ENCODE measurements at places on chromosomes 2 and 18.

- DNase-seq: no peak
These were observed 12.9 kb upstream of the NABP1 start for GRCh38 chr2:191664823-191665677.

DNA sequence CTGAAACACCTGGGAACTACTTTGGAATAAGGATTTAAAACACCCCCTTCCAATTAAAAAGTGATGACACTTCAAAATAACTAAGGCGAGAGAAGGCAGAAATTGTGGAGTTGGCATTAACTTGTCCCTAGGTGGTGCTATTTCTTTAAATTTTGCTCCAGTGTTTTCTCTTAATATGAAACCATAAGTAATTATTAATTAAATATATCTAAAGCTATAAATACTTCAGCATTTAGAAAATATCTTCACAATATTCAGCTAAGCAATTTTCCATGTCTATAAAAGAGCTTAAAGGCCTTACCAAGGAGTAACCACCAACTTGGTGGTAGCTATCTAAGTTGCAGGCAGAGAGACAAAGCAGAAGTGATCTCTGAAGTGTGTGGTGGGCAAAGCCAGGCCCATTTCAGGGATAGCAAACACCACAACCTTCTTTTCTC lies 186.8 kb upstream of the PGAP1 start:
- DNase-seq: no peak

DNA sequence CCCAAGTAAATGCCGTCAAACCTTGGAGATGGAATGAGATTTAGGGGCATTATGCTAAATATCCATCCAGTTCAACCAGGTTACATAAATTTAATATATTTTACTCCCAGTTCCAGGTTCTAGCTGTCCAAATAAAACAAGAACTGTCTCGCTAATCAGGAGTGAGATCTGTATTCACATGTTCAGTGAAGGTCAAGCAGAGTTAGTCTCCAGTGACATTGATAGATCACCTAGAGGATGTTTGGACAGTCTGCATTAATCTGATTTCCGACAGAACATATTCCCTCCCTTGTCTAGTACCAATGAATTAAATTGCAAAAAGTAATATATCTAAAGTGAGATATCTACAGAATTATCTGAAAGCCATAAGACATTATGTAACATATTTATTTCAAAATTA lies 979.4 kb upstream of the CNTNAP5 start:
- DNase-seq: no peak

- no peak for DNase-seq
These were observed 56.7 kb upstream of the ZNF236 start for GRCh38 chr18:76765649-76766048.

GRCh38 chr2:2232167-2232566 lies 98.9 kb downstream of the MYT1L start:
- no peak for DNase-seq

GRCh38 chr2:219157396-219157795 lies 3.2 kb downstream of the NHEJ1 start:
- DNase-seq: no peak

- DNase-seq: no peak
These were observed 145.3 kb downstream of the NCKAP5 start for GRCh38 chr2:133422931-133423351.

DNA sequence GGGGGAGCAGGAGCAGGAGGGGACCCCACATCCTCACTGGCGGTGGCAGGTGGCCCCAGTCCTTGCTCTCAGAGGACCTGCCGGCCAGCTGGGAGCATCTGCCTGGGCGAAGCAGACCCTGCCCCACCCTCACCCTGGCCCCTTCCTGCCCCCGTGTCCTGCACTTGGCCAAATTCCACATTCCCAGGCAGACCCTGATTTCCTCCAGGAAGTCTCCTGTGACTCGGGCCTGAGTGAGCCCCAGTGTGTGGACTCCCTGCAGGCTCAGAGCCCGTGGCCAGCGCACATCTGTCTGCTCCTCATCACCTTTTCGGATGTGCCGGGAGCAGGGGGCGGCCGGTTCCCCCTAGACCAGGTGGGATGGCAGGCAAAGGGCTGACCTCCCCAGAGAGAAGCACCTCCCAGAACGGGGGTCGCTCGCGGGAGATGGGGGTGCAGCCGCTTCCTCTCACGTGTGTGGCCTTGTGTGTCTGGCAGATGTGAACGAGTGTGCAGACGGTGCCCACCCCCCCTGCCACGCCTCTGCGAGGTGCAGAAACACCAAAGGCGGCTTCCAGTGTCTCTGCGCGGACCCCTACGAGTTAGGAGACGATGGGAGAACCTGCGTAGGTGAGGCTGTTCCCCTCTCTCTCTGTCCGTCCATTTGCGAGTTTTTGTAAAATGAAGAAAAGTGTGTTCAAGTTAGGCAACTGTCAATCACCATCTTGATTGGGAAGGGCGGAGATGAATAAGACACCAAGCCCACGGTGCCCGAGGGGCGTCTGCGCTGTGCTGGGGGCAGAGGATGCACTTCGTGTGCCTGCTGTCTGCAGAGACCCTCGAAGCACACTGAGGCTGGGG lies 90.4 kb downstream of the TPO start:
- no peak for DNase-seq

DNA sequence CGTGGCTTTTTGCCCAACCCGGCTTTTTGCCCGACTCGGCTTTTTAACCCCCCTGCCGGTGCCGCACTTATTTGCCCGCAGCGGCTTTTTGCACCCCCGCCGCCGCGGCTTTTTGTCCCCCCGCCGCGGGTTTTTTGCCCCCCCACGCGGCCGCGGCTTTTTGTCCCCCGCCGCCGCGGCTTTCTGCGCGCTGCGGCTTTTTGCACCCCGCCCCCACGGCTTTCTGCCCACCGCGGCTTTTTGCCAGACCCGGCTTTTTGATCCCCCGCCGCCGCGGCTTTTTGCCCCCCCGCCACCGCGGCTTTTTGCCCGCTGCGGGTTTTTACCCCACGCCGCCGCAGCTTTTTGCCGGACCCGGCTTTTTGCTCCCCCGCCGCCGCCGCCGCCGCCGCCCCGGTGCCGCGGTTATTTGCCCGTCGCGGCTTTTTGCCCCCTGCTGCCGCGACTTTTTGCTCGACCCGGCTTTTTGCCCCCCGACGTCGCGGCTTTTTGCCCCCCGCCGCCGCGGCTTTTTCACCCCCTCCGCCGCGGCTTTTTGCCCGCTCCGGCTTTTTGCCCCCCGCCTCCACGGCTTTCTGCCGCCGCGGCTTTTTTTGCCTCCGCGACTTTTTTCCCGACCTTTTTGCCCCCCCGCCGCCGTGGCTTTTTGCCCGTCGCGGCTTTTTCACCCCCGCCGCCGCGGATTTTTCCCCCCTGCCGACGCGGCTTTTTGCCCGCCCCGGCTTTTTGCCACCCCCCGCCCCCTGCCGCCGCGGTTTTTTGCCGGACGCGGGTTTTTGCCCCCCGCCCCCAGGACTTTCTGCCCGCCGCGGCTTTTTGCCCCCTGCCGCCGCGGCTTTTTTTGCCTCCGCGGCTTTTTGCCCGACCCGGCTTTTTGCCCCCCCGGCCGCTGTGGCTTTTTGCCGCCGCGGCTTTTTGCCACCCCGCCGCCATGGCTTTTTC lies 2786.5 kb downstream of the RPIA start:
- no peak for DNase-seq

- DNase-seq: no peak
These were observed 24.2 kb upstream of the BZW1 start for GRCh38 chr2:200787351-200788120.

GRCh38 chr18:22165603-22166068 lies 3.8 kb upstream of the GATA6 start:
- no peak for DNase-seq

Data from stimulated activated CD8-positive, alpha-beta memory T cell treated with anti-CD3 and anti-CD28 coated beads, Interleukin-12 subunit alpha, Interleukin-12 subunit beta, amount 100 ng/mL, for 1 hour (primary cell).